SK-N-SH (cell line): ENCODE measurements at places on chromosomes 1 and 21.

DNA sequence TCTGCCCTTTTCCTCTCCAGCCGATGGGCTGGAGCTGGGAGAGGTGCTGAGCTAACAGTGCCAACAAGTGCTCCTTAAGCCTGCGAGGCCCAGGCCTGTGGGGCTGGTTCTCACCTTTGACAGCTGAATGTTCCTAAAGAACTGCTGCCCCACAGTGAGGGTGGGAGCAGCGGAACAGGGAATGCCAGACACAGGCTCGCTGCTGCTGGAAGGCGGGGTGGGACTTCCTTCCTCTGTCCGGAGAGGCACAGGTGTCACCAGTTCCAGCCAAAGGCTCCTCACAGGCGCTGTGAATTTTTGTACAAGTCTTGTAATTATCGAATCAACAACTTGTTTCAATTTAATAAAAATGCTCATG, 47.1 kb downstream of the COQ8A start:
- DNase-seq, result no peak

DNA sequence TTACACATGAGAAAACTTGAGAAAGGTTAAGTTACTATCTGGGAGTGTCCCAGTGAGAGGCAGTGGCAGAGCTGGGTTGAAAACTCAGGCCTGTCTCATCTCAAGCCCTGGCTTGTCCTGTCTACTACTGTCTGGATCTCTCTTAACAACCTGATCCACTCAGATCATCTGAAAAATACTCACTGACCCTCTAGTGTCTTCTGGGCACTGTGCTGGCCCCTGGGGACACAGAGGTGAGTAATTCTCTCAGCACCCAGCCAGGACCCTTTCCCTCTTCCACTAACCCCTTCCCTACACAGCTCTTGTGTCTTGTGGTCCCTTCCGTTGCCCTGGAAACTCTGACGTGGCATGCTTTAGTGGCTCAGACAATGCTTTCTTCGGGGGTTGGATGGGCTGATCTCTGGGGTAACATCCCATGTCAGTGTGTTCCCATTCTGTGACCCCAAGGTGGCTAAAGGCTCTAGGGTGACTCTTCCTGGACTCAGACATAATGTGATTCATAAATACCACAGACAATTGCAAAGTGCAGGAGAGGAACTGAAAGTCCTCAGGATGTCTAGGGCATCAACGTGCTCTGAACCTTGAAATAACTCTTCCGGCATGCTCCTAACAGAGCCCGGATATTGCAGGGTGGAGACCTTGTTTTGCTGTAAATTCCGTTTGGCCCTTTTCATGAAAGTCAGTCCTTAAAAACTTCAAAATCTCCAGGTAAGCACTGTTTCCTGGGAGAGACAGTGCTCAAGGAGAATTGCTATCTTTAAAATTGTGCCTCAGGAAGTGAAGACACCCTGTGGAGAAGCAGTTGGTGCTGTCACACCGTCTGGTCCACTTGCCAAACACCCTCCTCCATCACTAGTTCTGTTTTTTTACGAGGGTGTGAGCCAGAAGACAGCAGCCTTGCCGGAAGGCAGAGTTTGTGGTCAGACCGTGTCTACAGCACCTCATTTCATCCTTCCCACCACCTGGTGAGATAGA, 4.0 kb downstream of the SHISAL2A start:
- no peak for DNase-seq

DNA sequence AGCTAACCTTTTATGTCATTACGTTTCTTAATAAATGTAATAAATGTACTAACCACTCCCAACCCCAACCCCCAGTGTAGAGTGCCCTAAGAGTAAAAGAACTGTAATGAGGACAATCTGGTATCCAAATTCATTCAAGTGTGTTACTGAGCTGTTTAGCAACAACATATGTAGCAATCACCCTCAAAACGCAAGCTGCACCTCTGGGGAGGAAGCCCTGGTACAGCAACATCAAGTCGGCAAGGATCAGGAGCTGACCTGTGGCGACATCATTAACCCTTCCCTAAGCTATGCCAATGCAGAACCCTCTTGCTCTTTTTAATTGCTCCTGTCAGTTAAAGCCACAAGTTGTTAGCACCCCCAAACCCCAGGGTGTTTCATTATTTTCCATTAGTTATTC, 47.1 kb downstream of the STX6 start:
- DNase-seq, result no peak

- DNase-seq, result peak; percentile 34
These were observed 77.5 kb upstream of the KCNK2 start for GRCh38 chr1:215005078-215005477.

- no peak for DNase-seq
These were observed 170.1 kb downstream of the DHRS3 start for GRCh38 chr1:12447849-12448312.
